ENCODE measurements at places on chromosomes 3 and 15. TPM values are rescaled to one million over a fixed set of nuclear protein-coding genes. Genes with fewer than 3 reads are reported as not detected.

DNA sequence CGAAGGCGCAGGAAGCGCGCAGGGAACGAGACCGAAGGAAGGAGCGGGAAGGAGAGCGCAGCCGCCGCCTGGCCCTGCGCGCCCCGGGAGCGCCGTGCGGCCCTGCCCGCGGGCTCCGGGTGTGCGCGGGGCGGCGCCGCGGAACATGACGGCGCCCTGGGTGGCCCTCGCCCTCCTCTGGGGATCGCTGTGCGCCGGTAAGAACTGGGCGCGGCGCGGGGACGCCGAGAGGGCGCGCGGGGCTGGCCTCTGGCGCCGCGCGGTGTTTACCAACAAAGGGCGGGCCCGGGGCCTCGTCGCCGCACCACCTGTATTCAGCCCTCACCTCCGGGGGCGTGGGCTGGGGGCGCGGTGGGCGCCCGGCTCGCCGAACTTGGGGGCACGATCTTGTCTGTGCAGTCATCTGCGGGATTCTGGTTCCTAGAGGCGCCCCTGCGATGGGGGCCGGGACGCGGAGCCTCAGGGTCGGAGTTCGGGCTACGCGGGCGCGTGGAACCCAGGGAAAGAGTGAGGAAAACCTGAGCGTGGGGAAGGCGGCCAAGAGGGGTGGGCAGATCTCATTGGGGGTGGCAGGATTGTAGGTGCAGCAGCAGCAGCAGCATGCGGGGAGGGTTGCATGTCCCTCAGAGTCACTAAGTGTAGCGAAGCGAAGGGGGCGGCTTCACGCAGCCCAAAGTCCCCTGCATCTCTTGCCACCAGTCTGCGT lies 641 bp downstream of the ACVR2B start:
- DNase-seq = peak; percentile 84

DNA sequence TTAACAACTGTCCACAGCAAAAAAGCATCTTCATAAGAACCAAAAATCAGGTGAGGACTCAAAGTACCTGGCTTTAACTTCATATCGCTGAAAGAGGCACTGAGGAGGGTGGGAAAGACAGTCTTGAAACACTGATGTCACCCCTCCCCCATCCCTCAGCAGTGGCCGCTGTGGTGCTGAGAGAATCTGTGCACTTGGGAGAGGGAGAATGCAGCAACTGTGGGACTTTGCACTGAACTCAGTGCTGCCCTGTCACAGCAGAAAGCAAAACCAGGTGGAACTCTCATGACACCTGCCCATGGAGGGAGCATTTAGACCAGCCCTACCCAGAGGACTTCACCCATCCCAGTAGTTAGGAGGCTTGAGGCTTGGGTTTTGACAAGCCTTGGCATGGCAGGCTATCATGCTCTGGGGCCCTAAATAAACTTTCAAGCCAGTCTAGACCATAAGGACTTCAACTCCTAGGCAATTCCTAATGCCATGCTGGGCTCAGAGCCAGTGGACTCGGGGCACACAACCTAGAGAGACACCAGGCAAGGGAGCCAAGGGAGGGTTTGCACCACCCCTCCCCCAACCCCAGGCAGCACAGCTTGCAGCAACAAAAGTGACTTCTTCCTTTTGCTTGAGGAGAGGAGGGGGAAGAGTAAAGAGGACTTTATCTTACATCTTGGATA lies 6.1 kb upstream of the ZSCAN2 start:
- DNase-seq = peak; percentile 53

Gene RARB
- 0.53 TPM for total RNA-seq

- no peak for DNase-seq
Measured at GRCh38 chr3:73046195-73046594, 15.3 kb upstream of the EBLN2 start.

DNA sequence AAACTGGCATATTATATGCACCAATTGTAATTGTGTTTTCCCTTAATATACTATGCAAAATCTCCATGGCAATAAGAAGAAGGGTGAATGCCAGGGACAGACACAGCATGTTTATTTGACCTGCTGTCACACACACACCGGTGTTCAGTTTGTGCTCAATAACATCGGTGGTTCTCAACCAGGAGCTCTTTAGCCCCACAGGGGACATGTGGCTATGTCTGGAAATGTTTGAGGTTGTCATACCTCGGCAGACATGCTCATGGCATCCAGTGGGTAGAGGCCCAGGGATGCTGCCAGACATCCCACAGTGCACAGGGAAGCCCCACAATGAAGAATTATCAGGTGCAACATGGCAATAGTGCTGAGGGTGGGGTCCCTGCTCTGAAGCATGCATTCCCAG lies 38.2 kb downstream of the GLB1 start:
- no peak for DNase-seq

DNA sequence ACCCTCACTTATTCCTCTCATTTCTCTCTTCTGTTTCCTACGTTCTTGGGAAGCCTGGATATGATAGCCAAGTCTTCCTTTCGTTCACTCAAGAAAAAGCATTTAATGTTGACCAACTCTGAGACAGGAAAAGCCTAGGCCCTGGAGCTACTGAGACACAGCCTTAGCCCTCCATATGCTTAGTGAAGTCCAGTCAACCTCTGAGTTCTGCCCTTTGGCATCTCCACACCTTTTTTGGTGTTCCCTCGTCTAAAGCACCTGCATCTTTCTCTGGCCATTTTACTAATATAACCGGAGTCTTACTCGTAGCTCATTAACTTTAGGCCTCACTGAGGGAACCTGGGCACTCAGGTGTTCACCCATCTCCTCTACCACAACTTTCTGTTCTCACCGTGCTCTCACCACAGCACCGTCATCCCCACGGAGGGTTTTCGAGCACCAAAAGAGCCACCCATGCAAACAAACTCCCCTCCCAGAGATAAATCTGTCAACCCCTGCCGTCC lies 632 bp downstream of the MTHFS start:
- no peak for DNase-seq

DNA sequence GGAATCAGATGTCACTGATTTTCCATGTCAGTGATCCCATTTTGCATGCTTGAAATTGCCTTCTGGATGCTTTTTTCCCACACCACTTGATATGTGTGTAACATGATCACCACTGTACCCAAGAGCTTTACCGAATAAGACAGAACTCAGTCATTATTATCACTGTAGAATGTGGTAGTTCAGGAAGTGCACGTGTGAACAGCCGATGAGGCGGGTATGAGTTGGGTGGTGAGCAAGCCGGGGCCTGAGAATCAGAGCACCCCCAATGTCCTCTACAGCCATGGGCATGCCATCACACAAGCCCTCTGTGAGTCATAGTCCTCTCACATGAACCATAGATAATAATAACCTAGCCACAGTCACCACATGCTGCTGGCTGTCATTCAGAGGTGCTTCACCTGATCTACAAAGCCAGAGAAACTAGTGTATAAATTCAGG lies 470.8 kb downstream of the SOX2 start:
- DNase-seq = no peak

Gene TGM4
- not detected for total RNA-seq

- no peak for DNase-seq
Measured at GRCh38 chr15:46146002-46146401, 511.2 kb downstream of the SQOR start.

GRCh38 chr3:142224482-142225072 lies 808 bp downstream of the GK5 start:
- no peak for DNase-seq

Gene MUSTN1
- 28.9 TPM for total RNA-seq

GRCh38 chr15:57640930-57641682 lies 49.4 kb downstream of the MYZAP start:
- no peak for DNase-seq

DNA sequence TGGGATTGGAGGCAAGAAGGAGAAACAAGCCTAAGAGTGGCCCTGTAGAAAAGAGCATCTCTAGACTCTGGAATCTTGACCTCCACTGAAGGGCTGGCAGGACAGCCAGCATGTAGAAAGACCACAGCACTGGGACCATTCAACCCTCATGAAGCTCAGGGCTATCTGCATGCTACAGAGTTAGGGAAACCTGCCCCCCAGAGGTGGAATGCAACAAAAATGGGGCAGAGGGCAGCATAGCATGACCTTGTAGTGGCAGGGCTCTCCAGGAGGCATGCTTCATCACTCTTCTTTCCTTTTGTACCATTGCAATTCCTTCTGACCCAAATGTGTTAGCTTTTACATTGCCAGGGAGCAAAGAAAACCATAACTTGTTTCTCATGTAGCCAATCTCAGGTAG lies 445.4 kb downstream of the EPHB1 start:
- no peak for DNase-seq

- no peak for DNase-seq
Measured at GRCh38 chr3:50442945-50443579, 60.4 kb downstream of the CACNA2D2 start.

GRCh38 chr15:59360305-59360704 lies 12.4 kb downstream of the MYO1E start:
- DNase-seq = no peak

Gene PARP14
- total RNA-seq = 73.0 TPM

DNA sequence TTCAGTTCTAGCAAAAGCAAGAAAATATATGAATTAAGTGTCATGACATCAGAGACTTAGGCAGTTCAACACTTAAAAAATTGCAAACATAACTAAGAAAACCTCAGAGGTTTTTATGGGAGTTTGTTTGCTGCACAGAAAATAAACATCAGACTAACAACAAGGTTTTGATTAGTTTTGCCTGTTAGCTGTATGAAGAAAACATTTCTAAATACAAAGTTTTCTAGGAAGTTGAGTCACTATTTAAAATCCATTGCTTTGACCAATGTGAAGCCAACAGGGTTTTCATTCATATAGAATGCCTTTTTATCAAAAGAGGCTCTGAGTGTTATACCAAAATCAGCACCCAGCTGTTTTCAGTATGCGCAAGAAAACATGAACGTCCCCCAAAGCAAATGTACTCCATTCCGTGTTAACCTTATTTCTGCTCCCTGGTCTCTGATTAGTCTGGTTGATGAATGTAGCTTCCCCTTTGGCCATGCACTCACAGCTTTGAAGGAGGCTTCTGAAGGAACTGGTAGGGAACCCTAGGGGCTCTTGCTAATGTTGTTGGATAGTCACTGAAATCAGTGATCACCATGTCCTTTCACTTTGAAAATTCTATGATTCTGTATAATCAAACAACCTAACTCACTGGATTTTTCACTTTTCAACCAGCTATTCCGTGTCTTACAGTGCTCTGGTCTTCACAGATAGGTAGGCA lies 89.6 kb upstream of the TSEN2 start:
- DNase-seq = no peak

DNA sequence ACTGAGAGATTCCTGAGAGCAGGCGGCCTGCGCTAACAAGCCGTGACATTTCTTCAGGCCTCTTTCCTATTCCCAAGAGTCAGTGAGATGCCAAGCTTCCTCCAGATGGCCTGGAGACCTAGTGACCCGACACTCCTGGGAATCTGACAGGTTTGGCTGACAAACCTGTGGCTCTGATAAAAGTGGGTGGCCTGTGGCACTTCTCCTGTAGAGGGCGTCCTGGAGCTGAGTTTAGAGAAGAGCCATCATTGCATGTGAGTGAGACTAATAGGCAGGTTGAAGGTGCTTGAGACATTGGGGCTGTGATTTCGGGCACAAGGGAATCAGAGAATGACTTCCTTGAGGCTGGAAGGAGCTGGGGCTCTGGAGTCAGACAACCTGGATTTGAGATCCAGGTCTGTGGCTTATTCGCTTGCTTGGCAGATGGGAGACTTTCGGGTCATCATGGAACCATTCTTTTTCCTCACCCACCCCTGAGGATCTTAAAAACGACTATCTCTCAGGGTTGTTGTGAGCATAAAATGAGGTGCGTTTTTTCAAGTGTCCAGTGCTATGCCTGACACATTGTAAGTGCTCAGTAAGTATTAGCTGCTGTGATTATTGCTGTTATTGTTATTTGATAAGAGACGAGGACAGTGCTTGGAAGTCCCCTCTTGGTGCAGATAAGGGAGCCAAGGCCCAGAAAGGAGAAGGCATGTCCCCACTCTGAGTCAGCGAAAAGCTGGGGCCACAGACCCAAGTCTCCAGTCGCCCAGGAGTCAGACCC lies 77.2 kb downstream of the SCN10A start:
- no peak for DNase-seq

DNA sequence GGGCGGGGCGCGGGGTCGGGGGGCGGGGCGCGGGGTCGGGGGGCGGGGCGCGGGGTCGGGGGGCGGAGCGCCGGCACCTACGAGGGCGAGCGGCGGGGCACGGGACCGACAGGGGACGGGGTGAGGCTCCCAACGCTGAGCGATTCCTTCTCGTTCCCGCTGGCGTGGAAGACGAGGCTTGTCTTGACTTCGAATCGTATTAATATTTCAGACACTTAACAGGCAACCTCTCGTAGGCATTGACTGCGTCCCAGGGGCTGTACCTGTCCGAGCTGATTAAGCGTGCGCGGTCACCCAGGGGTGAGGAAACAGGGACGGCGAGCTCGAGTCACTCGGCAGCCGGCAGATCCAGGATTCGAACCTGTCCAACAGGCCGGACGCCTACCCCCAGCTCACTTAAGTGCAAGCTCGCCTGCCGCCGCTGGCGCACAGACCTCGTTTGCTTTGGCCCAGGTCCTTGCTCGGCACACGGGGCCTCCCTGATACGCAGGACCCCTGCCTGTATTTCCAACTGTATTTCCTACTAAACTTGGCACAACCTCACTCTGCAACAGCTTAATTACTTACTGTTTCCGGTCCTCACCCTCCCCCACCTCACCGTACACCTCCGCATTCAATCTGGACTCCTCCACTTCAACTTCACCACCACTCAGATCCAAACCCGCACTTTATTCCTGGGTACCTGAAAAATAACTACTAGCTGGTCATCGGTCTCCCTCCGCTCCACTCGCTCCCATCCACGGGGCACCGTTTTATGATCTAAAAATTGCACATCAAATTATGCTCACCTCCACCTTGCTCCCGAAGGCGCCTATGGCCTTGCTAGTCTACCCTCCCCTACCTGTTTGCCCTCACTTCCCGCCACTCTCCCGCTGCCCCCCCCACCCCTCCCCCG lies 722 bp upstream of the ZXDC start:
- DNase-seq = peak; percentile 48

- DNase-seq = no peak
Measured at GRCh38 chr15:68173119-68173518, 32.0 kb downstream of the CALML4 start.

DNA sequence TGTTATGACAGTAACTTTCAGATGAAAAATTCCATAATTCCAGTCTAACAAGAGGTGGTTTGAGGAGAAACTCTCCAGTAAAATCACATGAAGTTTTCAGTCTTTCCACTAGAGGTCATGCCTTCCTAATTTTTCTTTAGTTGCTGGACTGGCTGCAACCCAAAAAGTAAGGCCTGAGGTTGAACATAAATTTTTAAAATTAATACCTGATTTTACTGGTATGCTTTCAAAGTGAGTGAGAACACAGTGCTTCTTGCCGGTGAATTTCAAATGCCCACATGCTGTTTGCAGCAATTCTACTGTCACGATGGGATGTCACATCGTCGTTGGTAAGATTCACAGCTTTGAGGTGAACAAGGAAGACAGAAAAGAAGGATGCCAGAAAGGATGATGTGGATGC lies 89.0 kb upstream of the FGF12 start:
- DNase-seq = no peak

Gene TEX55
- not detected for total RNA-seq

GRCh38 chr15:54839379-54839778 lies 357.4 kb downstream of the RSL24D1 start:
- DNase-seq = no peak

- no peak for DNase-seq
Measured at GRCh38 chr15:43527016-43527801, 9.8 kb downstream of the MAP1A start.
